Right atrium auricular region (tissue), 2 donors: ENCODE measurements at places on chromosomes 5 and 9. TPM values are rescaled to one million over a fixed set of nuclear protein-coding genes. Genes with fewer than 3 reads are reported as not detected.

DNA sequence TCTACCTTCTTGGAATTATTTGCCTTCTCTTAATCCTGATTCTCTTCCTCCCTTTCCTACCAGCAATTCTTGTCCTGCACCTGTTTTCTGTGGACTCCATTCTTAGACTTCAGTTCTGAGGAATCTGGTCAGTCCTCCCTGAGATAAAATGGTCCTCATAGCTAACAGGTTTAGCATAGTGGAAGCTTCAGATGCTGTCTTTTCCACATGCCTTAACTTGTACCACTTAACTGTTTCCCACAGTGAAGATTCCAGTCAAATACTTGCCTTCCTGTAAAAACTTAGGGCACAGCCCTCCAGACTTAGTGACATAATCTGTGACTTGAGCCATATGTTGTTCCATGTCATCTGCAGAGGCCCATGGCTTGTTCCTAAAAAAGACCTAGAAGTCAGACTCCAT is 261.3 kb downstream of the CWC27 start:
- DNase-seq, result no peak

DNA sequence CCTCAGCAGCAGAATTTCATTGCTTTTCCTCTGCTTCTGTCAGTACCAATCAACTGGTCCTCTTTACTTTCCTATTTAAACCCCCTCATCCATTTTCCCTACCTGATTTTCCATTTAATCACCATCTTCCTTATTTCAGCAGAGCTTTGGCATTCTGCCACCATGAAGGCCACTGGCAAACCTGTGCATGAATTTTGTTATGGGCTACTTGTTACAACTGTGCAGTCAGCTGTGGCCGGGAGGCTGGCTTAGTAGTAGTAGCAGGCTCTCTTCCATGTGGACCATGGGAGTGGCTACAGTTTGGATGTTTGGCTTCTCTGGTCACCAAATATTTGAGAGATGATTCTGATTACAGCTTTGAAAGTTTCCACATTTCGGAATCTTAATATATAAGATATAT is 976.6 kb upstream of the SEMA6A start:
- DNase-seq, result no peak

GRCh38 chr5:60977956-60978737 is 33.1 kb downstream of the NDUFAF2 start:
- no peak for DNase-seq

DNA sequence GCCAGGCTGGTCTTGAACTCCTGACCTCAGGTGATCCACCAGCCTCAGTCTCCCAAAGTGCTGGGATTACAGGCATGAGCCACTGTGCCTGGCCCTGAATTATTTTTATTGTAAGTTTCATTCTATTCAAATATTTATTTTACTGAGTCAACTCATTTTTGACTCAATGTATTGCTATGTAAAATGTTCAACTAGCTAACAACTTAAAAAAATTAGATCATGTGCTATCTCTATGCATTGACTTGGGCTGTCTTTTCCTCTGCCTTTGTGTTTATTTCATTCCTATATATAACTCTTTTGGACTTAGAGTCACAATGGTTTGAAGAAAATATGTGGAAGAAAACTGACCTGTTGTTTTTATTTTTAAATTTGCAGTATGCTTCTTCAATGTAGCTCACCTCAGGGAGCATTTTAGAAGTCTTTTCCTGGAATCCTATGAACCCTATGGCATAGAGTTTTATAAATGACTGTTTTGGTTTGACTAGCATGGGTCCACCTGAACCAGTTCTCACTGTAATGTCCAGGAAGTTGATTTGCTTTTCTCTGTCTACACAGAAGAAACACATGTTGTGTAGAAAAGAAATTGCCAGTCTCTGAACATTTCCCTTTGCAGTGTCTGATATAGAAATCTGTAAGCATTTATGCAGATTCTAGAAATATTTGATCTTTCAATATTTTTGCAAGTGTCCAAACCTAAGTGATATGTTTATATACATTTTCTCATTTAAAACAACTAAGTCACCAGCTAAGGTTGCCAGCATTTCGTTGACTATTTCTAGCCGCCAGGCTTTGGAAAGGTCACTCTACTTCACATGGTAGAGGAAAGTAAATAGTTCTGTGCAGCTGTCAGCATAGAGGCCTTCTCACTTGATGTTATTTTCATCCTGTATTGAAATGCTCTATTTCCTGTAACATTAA is 138.8 kb downstream of the PCSK1 start:
- no peak for DNase-seq

DNA sequence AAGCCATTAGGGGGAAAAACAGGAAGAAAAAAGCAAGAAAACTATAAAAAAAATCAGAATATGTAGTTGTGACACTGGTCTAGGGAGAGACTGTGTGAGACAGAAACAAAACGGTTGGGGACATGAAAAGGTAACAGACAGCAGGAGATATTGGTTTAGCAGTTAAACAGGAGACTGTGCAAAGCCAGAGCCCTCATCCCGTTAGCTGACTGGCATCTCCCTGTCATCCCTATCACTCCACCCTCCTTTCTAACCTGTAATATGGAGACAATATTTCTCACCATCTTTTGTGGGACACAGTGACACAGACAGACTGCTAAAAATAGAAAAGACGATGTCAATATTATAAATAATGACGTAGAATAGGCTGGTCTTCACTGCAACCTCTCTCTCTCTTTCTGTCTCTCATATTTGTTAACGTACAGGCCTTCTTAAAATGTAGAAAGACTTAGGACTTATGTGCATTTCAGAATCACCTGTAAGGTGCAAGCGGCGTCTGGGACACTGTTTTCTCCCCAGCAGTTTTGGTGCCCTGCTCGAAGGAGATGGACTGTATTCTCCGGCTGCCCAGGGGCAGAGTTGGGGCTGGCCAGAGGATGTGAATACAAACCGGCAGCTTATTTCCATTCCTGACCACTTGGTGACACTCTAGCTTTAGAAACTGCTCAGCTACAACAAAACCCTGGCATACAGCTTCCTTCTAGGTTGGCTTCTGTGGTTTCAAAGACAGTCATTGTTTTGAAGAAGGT is 190.6 kb downstream of the MAT2B start:
- DNase-seq, result no peak

The HK3 gene
- 0.85 TPM for total RNA-seq

DNA sequence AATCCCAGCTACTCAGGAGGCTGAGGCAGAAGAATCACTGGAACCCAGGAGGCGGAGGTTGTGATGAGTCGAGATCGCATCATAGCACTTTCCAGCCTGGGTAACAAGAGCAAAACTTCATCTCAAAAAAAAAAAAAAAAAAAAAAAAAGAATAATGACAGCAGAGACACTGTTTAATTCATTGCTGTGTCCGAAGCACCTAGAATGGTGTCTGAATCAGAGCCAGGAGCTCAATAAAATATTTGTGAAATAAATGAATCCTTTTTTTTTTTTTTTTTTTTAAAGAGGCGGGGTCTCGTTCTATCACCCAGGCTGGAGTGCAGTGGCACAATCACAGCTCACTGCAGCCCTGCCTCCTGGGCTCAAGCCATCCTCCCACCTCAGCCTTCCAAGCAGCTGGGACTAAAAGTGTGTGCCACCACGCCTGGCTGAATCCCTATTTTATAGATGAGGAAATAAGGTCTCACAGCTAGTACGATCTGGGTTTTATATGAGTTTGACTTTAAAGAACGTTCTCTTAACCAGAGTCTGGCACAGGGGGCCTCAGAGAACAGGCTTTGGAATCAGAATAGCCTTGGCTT is 47.8 kb downstream of the THOC3 start:
- DNase-seq, result no peak

The CKMT2 gene
- total RNA-seq, result 1,365 TPM

DNA sequence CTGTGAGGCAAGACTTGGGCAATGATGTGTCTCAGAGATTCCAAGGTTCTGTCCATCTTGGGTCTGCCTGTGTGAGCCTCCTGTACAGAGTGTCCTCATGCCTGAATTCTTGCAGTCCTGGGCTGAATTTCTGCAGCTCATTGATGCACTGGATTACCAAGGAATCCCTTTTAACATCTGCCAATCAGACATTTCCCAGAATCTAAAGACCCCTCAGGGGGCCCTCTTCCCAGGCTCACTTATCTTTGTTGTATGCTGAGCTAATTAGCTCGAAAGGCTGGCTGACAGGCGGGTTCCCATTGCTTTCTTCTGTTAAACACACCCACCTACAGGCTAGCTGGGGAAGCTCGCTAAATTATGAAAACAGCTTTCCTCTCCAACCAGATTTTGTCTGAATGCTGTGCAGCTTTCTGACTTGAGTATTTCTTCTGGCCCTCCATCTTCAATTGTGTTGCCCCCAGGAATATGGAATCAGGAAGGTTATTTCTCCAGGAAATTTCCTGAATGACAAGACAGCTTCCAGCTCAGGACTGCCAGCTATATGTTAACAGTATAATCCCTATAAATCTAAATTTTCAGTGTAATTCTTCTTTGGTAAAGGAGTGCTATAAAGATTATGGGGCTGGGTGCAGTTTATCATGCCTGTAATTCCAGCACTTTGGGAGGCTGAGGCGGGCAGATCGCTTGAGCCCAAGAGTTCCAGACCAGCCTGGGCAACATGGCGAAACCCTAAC is at the start of gene LIX1:
TSS of gene LIX1 (minus strand) at position 91 of the 734 bp plus-strand sequence. CDS start at position 56, 35 bp downstream.
- DNase-seq, result no peak

GRCh38 chr5:82674671-82675070 is 396.5 kb upstream of the RPS23 start:
- no peak for DNase-seq

GRCh38 chr5:136205061-136205702 is 12.2 kb upstream of the SMIM32 start:
- DNase-seq, result no peak

DNA sequence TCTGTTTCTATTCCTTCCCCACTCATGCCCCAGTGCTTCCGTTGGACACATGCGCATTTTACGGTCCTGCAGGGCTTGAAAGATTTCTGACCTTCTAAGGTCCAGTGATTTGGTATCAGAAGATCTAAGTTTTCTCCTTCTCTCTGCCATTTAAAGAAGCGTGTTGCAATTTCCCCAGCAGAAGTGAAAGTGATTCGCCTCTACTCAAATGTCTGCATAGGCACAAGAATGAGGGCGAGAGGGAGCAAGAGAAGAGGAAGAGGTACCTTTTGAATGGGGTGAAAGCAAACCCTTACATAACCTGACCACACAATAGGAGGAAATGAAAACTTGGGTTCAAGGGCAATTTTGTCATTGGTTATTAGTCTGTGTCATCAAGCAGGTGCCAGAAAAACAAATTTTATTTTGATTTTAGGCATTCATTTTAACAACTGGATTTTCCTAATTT is 31.7 kb upstream of the NR3C1 start:
- no peak for DNase-seq

GRCh38 chr9:133171161-133171961 is 7.6 kb upstream of the GBGT1 start:
- DNase-seq, result no peak

- no peak for DNase-seq
Measured at GRCh38 chr9:92206488-92206887, 87.0 kb downstream of the IARS1 start.

The SCAI gene
- total RNA-seq, result 4.0 TPM

The SPINK4 gene
- not detected for total RNA-seq

GRCh38 chr9:114507726-114508125 is 2.5 kb upstream of the WHRN start:
- DNase-seq, result no peak

DNA sequence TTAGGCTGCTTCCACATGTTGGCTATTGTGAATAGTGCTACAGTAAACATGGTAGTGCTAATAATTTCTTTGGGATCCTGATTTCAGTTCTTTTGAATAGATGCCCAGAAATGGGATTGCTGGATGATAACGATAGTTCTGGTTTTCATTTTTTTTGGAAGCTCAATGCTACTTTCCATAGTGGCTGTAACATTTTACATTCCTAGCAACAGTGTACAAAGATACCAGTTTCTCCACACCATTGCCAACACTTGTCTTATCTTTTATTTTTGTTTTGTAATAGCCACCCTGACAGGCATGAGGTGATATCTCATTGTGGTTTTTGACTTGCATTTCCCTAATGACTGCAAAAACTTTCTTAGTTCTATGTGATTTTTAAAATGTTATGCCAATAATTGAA is 68.8 kb upstream of the LRRC70 start:
- no peak for DNase-seq

DNA sequence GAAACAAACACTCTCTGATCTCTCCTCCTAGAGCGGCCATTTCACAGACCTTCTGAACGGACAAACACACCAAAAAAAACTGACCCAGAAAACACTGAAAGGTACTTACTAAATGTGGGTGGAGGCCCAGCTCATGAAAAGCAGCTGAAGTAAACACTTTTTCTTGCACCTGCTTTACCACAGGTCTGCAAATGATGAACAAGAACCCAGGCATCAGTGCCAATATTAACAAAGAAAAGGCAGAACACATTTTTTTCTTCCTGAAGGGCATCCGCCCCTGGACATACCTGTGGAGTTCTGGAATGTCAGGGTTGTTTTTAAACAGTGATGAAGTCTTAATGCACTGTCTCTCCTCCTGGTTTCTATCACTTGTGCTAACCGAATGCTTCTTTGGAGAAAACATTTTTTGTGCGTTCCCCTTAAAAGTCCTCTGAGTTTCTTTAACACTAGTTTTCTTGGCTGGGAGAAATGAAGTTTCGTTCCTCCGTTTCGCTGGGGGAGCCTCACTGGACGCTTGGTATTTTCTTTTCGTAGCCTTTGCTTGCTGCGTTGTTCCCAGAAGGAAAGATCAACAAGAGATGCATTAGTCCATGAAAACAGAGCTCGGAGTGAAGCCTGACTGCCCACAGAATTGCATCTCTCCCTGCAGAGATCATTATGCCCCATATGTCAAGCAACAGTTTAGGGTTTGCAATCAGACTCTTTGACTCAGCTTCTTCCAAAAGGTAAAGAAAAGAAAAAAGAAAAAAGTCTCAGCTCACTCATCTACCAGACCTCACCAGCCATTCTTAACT is 7.4 kb downstream of the DDX31 start:
- DNase-seq, result no peak

The SHC3 gene
- 1.0 TPM for total RNA-seq

- DNase-seq, result no peak
Measured at GRCh38 chr5:125835293-125836172, 587.7 kb upstream of the GRAMD2B start.

- DNase-seq, result no peak
Measured at GRCh38 chr5:126119887-126120442, 303.2 kb upstream of the GRAMD2B start.

DNA sequence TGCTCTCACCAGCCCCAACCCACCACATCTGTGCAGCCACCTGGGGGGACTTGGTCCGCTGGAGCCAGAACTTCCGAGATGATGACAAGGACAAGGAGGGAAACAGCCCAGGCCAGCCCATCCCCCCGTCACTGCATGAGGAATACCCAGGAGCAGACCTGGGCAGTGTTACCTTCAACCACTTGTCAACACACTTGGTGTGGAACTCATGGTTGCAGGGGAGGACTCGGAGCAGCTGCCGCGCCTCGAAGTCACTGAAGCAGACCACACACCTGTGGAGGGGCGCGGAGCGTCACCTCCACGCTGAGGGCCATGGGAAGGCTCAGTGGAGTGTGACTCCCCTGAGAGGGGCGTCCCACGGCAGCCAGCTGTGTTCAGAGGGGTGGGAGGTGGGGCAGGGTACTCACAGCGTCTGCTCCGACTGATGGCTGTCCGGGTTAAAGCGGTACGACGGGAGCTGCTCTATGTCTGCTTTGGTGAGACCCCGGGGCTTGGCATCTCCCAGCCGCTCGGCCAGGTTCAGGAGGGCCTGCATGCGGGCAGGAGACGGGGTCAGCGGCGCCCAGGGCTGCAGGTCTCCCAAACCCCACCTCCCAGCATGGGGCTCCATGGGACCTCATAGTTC is 8.0 kb downstream of the RNF44 start:
- DNase-seq, result no peak

GRCh38 chr5:6342689-6343315 is 35.5 kb downstream of the MED10 start:
- no peak for DNase-seq

GRCh38 chr5:159051421-159052282 is 48.1 kb downstream of the EBF1 start:
- peak; percentile 70 for DNase-seq
